ENCODE measurements at places on chromosomes 4 and X. TPM values are rescaled to one million over a fixed set of nuclear protein-coding genes. Genes with fewer than 3 reads are reported as not detected.

DNA sequence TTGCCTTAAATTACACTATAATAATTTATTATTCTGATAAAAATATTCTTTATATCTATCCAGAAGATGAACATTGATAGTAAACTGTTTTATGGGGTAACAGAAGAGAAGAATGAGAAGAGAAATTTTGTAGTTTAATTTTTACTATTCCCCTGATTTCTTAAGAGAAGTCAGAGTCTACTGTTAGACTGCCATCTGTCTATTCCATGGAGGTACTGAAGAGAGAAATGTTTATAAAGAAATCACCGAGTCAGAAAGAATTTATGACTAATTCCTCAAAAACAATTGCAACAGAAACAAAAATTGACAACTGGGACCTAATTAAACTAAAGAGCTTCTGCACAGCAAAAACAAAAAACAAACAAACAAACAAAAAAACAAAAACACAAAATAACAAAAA is 149.9 kb downstream of the FGF16 start:
- no peak for DNase-seq

GRCh38 chr4:945274-946102 is 13.2 kb downstream of the TMEM175 start:
- DNase-seq: no peak

DNA sequence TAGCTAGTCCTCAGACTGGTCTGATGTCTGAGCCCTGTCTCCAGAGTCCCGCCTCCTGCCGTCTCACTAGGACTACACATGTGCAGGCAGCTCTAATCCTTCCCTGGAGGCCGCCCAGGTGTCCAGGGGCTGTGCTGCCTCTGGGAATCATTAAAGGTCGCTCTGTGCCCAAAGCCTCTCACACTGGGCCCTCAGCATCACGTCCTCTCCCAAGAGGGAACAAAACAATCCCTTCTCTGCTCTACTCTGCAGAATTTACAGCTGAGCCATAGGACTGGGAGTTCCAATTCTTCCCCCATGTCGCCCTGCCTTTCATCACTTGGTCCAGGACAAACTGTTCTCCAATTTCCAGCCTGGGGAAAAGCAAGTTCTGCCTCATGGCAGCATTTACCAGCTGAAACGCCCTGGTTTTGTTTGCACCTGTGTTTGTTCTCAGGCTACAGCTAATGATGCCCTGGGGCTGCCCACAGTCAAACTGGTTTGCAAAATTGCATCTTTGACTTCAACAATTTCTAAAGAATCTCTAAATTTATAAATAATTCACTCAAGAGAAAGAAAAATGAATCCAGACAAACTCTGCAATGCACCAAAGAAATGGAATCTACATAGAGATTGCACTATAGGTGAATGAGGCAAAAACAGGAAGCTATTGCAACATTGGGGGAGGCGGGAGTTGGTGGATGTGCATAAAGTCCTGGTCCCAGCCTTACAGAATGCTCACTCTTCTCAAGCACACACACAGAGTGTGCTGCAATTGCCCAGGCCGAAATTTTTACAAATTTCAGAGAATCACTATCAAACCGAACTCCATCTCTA is 7.2 kb upstream of the MRFAP1 start:
- DNase-seq: no peak

DNA sequence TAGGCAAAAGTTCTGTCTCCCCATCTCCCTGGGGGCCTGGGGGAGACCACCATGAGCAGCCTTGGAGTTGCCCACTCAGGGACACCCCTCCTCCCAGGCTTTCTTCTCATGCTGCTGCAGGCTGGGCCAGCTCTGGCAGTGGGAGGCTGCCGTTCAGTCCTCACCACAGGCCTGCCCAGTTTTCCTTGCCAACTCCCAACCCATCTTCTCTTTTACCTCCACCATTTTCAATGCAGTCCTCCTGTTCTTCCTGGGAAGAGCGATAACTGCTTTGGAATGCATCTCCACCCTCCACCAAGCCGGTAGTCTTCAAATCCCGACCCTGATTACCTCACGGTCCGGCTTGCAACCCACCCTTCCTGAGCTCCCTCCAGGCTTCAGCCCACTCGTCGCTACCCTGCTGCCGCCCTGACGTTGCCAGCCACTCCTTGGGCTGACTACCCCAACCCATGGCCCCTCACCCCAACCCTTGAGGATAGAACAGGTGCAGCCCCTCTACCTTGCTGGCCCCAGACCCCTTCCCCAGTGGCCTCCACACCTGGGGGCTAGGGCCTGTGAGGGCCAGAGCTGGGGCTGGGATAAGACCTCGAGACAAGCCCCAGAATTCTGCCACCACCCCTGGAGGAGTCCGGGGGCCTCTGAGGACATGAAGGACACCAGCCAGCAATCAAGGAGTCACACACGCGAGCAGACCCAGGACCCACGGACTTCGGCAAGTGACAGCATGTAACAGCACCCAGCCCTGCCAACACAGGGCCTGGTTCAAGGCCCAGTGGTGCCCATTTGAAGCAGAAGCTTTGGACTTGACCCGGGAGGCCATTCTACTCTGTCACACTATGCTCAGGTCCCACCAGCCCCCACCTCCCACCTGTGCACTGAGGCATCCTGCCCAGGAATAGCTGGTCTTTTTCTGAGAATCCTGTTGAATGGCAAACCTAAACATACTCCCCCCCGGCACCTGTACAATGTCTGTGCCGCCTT is 9.2 kb downstream of the WDR1 start:
- DNase-seq: no peak

The POU4F2 gene
- total RNA-seq: not detected

All from Peyer's patch (tissue), 4 donors.